T-helper 22 cell (primary cell): ENCODE measurements at places on chromosomes 12 and 14.
A peak's percentile ranks its signal among the peaks of the same experiment; 100 is the strongest.

DNA sequence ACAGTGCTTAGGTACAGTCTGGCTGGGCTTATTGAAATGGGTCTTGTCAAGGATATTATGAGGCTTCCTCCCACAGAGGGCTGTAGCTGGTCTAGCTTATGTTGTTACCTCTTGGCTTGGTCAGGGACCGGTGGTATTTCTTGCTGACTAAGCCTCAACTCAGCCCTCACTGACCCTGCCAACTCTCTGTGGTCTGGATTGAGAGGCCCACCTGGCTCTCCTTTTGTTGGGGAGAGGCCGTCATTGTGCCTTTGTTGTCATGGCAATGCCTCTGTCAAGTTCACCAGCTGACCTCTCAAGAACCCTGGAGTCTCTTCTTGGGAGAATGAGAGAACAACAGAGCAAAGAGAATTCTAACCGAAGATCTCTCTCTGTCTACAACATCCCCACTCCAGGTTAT lies 245.6 kb upstream of the NPAS3 start:
- no peak for DNase-seq

DNA sequence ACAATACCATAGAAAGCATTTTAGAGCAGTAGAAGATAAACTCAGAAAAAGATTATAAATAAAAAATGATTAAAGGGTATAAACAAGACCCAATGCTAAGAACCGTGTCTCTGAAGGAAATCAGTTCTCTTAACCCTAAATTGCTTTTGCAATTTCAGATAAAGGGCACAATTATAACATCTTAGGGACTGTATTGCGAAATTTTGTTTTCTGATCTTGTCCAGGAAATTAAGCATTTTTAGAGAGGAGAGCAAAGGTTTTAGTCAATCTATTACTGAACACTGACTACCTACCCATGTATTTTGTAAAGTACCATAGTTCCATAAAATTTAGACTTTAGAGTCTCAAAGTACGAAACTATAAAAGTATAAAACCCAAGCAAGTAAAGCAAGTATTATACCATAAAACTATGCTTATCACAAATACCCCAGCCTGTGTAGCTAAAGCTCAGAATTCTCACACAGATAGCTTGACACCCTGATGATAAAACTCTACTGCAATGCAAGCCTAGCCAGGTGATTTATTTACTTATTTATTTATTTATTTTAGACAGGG lies 6.8 kb upstream of the CHPT1 start:
- no peak for DNase-seq

DNA sequence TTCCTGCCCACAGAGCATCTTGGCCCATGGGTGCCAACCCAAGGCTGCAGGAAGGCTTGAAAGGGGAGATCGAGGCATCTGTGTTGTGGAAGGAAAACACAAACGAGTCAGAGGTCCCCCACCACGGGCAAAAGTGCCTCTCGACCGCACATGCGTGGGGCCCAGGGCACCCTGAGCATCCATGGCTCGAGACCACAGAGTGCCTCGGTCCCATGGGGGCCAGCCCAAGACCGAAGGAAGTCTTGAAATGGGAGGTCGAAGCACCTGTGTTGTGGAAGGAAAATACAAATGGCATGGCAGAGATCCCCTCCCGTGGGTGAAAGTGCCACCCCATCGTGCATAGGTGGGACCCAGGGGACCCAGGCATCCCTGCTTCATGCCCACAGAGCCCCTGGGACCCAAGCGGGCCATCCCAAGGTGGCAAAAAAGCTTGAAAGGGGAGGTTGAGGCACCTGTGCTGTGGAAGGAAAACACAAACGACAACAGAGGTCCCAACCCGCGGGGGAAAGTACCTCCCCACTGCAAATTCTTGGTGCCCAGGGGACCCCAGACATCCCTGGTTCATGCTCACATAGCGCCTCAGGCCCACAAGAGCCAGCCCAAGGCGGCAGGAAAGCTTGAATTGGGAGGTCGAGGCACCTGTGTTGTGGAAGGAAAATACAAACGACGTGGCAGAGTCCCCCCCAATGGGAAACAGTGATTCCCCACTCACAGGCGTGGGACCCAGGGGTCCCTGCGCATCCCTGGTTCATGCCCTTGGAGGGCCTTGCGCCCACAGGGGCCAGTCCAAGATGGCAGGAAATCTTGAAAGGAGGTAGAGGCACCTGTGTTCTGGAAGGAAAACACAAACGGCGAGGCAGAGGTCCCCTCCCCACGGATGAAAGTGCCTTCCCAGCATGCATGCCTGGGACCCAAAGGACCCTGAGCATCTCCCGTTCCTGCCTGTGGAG lies 373.0 kb downstream of the ALG10 start:
- no peak for DNase-seq

DNA sequence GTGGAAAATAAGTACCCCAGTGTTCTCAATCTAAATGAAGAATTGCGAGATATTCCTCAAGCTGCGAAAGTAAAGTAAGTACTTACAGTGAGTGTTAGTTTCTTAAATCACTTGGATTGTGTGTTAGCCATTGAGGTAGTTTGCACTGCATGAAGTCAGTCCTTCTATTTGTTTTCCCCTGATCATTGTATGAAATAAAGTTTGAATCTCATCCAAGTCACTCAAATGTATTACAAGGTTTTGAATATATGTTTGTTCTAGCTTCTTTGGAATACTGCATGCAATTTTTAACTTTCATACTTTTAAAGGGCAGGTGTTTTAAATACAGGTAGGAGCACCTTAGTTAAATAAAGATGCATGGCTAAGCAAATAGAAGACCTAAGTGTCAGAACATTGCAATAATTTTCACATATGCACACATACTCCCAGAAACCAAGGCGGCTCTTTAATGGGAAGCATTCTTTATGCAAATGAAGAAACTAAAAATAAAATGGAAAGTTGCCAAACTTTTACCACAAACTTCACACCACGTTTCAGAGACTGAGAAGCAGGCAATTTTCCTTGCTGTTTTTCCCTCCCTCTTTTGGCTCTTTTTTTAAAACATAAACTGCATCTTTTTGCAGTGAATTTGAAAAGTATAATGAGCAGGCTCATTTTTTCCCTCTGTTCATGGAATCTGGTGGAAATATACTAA lies 105.6 kb downstream of the GPR135 start:
- no peak for DNase-seq

DNA sequence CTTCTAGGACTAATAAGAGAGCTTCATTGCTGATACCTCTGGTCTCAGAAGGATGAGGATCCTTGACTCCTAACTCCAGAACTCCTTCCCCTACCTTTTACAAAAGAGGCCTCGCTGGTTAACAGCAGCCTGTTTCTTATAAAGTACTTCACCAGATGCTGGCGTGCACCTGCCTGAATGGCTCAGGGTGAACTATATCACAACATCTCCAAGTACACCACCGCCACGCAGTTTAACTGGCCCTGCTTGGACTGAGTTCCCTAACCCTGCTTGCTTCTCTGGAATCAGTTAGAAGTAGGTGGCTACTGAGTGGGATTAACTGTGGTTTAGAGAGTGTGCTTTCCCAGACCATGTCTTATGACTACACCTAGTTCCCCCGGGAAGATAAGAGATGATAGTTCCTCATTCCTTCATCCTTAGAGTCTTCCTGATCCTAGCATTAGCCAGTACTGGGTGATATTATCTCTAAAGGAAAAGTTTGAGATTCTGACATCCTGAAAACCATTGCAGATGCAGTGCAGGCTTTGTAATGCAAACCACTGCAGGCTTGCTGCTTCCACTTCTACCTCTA lies 3.0 kb downstream of the FOXJ2 start:
- no peak for DNase-seq

GRCh38 chr12:122035292-122035691 lies 13.6 kb downstream of the BCL7A start:
- no peak for DNase-seq

DNA sequence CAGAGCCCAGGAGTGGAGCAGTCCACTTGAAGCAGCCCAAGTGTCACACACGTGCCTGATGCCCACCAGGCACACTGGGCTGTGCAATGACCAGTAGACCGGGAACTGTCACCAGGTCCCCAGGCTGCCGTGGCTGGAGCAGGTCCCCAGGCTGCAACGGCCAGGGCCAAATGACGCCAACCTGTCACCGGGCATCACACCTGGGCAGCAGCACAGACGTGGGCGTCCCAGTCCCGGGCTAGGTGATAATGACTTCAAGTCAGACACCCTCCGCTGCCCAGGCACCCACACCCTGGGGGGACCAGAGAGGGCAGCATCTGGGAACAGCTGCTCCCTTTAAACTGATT lies 30.6 kb upstream of the MMP17 start:
- no peak for DNase-seq

GRCh38 chr14:68795597-68796417 lies 2.9 kb upstream of the ZFP36L1 start:
- DNase-seq, result peak; percentile 73

- no peak for DNase-seq
Observed at GRCh38 chr12:69495071-69495470, 24.9 kb downstream of the FRS2 start.

GRCh38 chr14:55123101-55123500 lies 6.0 kb upstream of the LGALS3 start:
- DNase-seq, result no peak

GRCh38 chr12:119687406-119687805 lies 19.5 kb downstream of the PRKAB1 start:
- DNase-seq, result no peak

- DNase-seq, result no peak
Observed at GRCh38 chr12:15956413-15957185, 45.5 kb downstream of the DERA start.

DNA sequence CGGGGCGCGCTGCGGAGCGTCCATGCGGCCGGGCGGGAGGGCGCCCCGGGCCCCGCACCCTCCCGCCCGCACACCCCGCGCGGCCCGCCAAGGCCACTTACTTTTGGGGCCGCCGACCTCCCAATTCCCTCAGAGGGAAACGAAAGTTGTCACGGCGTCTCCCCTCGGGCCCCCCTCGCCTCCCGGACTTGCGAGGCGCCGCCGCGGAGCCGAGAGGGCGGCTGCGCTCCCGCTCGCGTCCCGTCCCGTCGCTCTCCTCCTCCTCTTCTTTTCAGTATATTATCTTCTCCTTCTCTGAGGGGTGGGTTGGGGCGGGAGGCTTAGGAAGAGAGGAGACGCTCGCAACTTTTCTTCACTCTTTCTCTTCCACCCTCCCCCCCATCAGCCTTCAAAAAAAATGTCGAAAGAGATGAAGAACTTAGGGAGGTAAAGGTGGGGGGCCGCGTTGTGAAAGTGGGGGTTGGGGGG lies 613 bp downstream of the DUSP16 start:
- DNase-seq, result peak; percentile 19

- DNase-seq, result no peak
Observed at GRCh38 chr12:65791400-65791799, 32.9 kb upstream of the HMGA2 start.

DNA sequence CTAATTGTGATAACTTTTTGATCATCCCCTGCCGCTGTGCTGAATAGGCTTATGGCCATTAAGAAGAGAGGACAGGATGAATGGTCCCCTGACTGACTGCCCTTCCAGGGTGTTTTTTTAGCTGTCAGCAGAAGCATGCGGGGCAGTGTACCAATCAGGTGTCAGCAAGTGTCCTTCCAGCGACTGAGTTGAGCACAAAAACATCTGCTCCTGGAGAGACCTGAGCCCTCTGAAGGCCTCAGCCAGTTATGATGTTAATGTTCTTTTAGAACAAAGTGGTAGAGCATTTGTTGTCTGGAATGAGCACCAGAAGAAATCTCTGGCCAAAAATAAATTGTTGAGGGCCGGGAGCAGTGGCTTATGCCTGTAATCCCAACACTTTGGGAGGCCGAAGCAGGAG lies 37.5 kb downstream of the P2RX7 start:
- no peak for DNase-seq

GRCh38 chr12:94973221-94973620 lies 30.3 kb downstream of the NDUFA12 start:
- DNase-seq, result no peak
